Mammary epithelial cell (primary cell): ENCODE measurements at places on chromosomes 2 and 18. TPM values are rescaled to one million over a fixed set of nuclear protein-coding genes. Genes with fewer than 3 reads are reported as not detected.

SEC11C gene
- total RNA-seq, result 13.7 TPM

FAM237A gene
- not detected for total RNA-seq

NDUFAF7 gene
- 9.3 TPM for total RNA-seq

PPP1R1C gene
- 1.7 and 1.9 TPM in 2 replicates for total RNA-seq

TUBA3E gene
- not detected for total RNA-seq

ATG16L1 gene
- total RNA-seq, result 31.2 and 39.2 TPM in 2 replicates

SULT1C4 gene
- not detected for total RNA-seq

SCN3A gene
- total RNA-seq, result not detected in 2 replicates

HOXD10 gene
- not detected for total RNA-seq

GPR45 gene
- total RNA-seq, result not detected in 2 replicates

C2orf92 gene
- total RNA-seq, result 1.5 TPM

ABCB11 gene
- total RNA-seq, result not detected

YWHAQ gene
- 392 and 442 TPM in 2 replicates for total RNA-seq

SMAD7 gene
- total RNA-seq, result 15.7 and 18.6 TPM in 2 replicates

ACTG2 gene
- 365 TPM for total RNA-seq

CFAP221 gene
- not detected in 2 replicates for total RNA-seq

HOXD8 gene
- total RNA-seq, result not detected

CHST9 gene
- not detected in 2 replicates for total RNA-seq

TMEM247 gene
- not detected in 2 replicates for total RNA-seq

SPEG gene
- 55.4 and 77.6 TPM in 2 replicates for total RNA-seq

NDC80 gene
- 15.3 and 29.8 TPM in 2 replicates for total RNA-seq

CHRND gene
- total RNA-seq, result not detected

SLC25A12 gene
- total RNA-seq, result 9.7 and 18.6 TPM in 2 replicates

EFHD1 gene
- total RNA-seq, result 2.0 TPM

LINC00305 gene
- not detected for total RNA-seq

PAX8 gene
- total RNA-seq, result 13.7 and 16.1 TPM in 2 replicates

SIGLEC15 gene
- total RNA-seq, result not detected in 2 replicates

ANKRD29 gene
- 8.7 TPM for total RNA-seq

GPR35 gene
- total RNA-seq, result 0.28 and 0.45 TPM in 2 replicates

PKDCC gene
- not detected in 2 replicates for total RNA-seq

UPP2 gene
- total RNA-seq, result not detected
